ENCODE measurements at places on chromosomes 6 and 20.

GRCh38 chr6:113672491-113673149 is 184.5 kb upstream of the MARCKS start:
- peak; percentile 58 for DNase-seq

DNA sequence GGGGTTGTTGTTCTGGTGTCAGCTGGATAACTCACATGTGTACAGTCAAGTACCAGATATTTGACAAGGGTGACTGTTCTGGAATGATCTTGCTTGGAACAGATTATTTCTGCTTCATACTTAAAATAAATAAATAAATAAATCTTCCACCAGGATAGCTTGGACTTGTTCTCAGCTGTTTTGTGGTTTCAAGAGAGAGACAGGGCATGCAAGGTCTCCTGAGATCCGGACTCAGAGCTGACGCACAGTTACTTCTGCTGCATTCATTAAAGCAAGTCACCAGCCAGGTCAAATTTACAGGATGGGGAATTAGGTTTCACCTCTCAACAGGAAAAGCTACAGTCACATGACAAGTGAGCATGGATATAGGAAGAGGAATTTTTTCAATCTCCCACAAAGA is 285.0 kb upstream of the SPTLC3 start:
- no peak for DNase-seq

GRCh38 chr6:109240370-109241084 is 141.7 kb downstream of the CD164 start:
- no peak for DNase-seq

DNA sequence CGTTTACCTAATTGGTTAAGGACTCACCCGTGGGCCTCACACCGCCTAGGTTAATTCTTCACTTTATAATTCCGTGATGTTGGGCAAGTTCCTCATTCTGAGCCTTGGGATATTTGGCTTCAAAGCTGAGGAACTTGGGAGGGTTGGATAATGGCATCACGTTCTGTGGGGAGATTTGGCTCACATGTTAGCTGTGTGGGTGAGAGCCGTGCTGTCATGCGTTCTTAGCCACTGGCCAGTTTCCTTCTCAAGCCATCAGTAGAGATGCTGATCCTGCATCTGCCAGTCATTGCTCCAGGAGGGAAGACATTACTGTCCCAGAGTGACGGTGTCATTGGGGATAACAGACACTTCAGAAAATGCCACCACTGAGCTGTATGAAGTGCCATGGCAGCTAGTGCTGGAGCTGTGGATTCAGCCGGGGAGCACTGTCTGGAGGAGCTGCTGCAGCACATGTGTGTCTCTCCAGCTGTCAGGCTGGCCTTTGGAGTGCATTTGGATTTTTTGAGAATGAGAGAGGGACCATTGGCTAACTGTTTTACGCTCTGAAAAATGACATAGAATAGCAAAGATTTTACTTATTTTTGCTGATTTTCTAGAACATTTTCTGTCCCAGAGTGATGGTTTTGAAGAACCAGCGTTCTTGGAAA is 16.5 kb downstream of the IGF2R start:
- peak; percentile 48 for DNase-seq

DNA sequence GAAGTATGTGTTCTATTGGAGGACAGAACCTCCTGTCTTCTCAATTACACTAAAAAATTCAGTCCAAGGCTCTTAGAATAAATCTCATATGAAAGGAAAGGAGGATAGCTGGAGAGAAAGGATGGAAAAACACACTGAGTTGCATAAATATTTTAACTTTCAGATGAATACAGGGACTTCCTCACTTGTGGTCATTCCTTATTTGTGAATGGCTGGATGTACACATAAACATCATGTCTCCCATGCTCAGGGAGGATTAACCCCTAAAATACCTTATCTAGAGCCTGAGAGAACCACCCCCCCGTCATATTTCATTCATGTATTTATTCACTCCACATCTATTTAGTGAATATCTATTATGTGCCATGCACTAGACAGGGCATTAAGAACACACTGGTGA is 217.6 kb upstream of the CITED2 start:
- no peak for DNase-seq

GRCh38 chr6:26025047-26025893 is 62.0 kb upstream of the HFE start:
- peak; percentile 76 for DNase-seq

DNA sequence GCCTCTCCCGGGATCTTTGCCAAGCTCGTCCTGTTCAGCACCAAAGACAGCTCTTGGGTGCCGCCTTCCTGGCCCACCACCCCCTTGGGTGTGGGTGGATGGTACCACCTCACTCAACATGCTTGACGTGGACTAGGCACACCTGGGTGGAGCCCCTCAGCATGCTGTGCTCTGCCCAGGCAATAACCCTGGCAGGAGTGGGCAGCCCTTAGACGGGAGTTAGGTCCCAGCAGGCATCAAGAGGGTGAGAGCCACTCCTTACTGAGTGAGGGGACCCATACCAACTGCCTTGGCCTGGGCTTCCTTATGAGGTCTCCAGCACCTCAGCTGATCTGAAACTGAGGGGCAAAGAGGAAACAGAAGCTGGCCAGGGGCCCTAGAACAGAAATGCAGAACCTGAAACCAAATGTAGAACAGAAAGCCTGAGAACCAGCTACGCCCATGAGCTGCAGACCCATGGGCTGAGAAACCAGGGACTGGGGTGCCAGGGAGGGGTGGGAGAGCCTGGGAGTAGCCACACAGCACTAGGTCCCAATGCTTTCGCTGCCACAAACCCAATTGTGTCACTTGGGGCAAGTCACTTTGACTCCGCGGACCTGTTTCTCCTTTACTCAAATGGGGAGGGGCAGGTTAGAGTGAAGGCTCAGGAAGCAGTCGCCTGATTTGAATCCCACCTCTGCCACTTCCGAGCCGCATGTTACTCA is 2.0 kb downstream of the FGD2 start:
- no peak for DNase-seq

DNA sequence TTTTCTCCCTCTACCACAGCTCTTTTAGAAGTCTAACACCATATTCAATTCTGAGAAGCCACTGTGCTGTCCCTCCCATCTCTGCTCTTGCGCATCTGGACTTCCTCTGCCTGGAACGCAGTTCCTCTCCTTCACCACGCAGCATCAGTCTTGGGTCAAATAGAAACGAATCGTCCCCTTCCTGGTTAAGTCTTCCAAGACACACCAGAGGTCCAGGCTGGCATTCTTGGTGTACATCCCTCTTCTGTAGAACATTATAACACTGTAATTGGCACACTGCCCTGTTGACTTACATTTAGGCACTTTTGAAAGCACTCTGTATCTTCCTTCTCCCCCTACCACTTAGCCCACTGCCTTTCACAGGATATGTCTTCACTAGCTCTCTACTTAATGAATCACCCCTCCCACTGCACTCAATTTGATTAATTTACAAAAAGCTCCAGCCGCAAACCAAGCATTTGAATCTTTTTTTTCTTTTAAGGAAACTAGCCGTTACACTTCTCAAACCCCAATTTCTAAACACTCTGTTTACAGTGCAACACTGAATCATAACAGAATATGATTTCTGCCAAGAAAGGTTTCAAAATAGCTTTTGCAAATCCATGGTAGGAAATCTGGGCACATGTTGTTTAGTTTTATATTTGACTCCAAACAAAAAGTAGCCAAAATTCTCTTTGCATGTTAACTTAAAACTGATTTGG is 140.8 kb upstream of the CARMIL1 start:
- DNase-seq, result peak; percentile 86

- DNase-seq, result no peak
Observed at GRCh38 chr6:44260451-44261297, 3.3 kb upstream of the SLC35B2 start.

- no peak for DNase-seq
Observed at GRCh38 chr6:33929575-33930288, 125.9 kb upstream of the MLN start.

GRCh38 chr20:52833901-52834300 is 138.3 kb upstream of the TSHZ2 start:
- no peak for DNase-seq

- peak; percentile 64 for DNase-seq
Observed at GRCh38 chr6:41182069-41183034, 18.6 kb downstream of the TREML2 start.

- peak; percentile 29 for DNase-seq
Observed at GRCh38 chr6:101090281-101090680, 209.2 kb upstream of the ASCC3 start.

- DNase-seq, result peak; percentile 43
Observed at GRCh38 chr20:5569021-5569420, 181.2 kb upstream of the SHLD1 start.

DNA sequence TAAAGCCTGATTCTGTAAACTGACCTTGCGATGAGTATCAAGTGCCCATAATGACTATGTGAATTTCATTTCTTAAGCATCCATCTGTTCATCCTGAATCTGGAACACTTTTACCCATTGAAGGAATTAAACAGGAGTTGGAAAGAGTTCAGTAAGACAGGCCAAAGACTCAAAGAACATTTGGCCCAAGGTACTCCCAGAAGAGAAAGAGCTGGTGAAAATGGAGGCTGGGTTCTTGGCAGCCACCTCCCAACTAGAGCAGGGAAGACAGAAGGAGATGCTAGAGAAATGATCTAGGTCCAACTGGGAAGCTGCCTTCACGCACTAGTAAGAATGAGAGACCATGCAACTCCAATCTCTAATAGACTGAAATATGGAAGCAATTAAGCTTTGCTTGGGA is 290.8 kb upstream of the RNF24 start:
- no peak for DNase-seq

DNA sequence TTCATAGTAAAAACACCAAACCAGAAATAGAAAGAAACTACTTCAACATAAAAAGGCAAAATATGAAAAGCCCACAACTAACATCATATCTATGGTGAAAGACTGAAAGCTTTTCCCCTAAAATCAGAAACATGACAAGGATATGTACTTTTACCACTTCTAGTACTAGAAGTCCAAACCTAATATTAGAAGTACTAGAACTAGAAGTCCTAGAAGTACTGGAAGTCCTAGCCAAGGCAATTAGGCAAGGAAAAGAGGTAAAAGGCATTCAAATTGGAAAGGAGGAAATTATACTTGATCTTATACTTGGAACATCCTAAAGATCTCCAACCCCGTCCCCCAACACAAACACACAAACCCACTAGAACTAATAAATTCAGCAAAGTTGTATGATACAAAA is 74.9 kb downstream of the TASP1 start:
- no peak for DNase-seq

- DNase-seq, result no peak
Observed at GRCh38 chr20:38957235-38957876, 4.8 kb upstream of the DHX35 start.

- DNase-seq, result no peak
Observed at GRCh38 chr6:87082160-87082721, 12.7 kb downstream of the CGA start.

DNA sequence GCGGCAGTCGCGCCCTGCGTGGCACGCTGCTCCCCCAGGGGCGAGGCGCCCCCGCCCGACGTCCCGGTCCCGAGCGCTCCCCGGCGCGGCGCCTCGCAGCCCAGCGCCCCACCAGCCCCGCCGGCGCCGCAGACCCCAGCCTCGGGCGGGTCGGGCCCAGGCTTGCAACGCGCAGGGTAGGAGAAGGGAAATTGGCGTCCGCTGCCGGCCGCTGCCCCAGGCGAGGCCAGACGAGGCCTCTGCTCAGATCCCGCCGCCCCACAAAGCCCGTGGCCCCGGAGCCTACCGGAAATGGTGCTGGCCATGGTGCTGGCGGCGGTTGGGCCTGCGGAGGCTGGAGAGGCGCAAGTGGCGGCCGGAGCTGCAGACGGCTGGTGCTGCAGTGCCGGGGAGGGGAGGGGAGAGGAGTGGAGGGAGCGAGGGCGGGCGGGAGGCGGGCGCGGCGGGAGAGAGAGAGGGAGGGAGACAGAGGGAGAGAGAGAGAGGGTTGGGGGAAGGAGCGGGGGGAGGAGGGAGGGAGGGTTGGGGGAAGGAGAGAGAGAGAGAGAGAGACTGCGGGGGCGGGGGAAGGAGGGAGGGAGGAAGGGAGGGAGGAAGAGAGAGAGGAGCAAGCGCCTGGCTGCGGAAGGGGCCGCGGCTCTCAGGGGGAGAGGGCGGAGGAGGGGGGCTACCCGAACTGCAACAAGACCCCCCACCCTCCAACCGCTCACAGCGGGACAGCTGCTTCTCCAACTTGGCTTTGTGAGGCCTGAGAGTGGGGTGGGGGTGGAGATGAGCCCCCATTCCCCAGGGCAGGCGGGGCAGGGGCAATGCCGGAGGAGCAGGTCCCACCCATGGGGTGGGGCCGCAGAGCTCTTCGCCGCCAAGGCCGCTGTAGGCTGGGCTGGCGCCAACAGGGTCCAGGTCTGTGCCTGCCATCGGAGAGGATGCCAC is at the start of gene STMN3:
STMN3 (minus strand) TSS at position 384 of the 933 bp plus-strand sequence; CDS start at position 305, 79 bp downstream.
- DNase-seq, result peak; percentile 86

- no peak for DNase-seq
Observed at GRCh38 chr6:85551264-85551663, 42.4 kb downstream of the SNX14 start.

GRCh38 chr6:88867841-88868731 is 95.3 kb downstream of the RNGTT start:
- peak; percentile 71 for DNase-seq

Measured in EL (cell line).